Cerebellum (tissue), 4 donors: ENCODE measurements at places on chromosomes 11 and 22.

DNA sequence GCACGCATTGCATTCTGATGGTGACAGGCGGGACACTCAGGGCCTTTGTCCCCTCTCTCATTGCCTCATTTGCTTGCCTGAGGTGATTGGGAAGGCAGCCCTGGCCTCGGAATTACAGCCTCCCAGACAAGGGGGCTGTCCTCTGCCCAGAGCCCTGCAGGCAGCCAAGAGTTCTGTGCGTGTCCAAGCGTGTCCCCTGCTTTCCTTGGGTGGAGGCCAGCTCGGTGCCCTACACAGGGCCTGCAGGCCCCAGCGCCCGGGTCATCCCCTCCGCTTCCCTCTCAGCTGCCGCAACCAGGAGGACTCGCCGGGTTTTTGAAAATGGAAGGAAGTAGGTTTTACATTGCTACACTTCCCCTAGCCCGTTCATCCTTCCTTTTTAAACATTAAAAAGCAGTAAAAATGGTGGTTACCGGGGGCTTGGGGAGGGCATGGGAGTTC lies 1.9 kb downstream of the GRAMD4 start:
- peak; percentile 41 for DNase-seq

GRCh38 chr11:134542401-134543165 lies 130.5 kb upstream of the B3GAT1 start:
- DNase-seq: no peak

GRCh38 chr11:46894506-46894905 lies 23.8 kb downstream of the LRP4 start:
- no peak for DNase-seq

DNA sequence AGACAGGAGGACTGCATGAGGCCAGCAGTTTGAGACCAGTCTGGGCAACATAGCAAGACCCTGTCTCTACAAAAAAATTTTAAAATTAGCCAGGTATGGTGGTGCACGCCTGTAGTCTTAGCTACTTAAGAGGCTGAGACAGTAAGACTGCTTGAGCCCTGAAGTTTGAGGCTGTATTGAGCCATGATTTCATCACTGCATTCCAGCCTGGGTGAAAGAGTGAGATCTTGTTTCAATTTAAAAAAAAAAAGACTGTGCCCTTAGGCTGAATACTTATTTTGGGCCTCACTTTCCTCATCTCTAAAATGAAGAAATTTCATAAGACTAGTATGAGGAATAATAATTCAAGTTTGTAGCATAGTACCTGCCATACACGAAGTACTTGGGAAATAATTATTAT lies 6.9 kb downstream of the AQP11 start:
- DNase-seq: no peak

DNA sequence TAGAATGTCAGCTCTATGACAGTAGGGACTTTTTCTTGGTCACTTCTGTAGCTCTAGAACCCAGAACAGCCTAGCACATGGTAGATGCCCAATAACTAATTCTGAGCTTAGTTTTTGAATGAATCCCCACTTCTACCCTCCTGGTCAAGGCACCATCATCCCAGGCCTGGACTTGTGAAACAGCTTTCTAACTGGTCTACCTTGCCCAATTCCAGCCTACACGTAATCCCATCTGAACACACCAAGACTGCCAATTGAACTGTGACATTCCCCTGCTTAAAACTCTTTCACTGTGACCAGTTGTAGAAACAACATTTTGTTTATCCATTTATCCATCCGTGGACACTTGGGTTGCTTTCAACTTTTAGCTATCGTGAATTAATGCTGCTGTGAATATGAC lies 6.1 kb upstream of the FOLR3 start:
- no peak for DNase-seq
